Amniotic stem cell (primary cell): ENCODE measurements at places on chromosomes 5 and 9.
A peak's percentile ranks its signal among the peaks of the same experiment; 100 is the strongest.

DNA sequence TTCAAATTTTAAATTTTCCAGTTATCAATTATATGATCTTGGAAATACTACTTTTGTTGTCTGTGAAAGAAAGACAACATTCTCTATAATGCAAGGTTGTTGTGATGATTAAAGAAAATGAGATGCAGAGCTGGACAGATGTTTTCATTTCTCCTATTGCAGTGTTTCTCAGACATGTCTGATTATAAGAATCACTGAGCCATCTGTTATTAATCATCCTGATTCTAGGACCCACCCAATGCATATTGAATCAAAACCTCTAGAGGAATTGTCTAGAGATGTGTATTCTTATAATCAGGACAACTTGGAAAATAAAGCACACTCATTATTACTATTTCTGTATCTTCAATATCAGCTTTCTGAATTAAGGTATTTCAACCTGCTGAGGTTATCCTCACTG, 121.1 kb upstream of the ASTN2 start:
- no peak for DNase-seq

DNA sequence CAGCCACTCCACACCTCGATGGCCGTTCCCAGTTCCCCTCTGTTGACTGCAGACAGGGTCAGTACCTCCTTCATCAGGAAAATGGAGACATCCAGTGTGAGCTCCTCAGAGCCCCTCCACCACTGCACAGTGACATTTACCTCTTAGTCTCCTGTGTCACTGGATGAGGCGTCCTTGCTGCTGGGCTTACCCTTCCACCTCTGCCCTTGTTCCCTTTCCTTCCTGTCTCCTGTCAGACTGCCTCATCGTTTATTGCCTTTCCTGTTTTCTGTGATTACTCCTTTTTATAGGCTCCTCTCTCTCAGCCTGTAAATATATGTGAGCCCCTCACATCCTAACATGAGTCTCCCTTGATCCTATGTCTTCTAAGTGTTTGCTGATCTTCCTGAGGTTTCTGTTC, 23.2 kb upstream of the SPTAN1 start:
- DNase-seq: no peak

DNA sequence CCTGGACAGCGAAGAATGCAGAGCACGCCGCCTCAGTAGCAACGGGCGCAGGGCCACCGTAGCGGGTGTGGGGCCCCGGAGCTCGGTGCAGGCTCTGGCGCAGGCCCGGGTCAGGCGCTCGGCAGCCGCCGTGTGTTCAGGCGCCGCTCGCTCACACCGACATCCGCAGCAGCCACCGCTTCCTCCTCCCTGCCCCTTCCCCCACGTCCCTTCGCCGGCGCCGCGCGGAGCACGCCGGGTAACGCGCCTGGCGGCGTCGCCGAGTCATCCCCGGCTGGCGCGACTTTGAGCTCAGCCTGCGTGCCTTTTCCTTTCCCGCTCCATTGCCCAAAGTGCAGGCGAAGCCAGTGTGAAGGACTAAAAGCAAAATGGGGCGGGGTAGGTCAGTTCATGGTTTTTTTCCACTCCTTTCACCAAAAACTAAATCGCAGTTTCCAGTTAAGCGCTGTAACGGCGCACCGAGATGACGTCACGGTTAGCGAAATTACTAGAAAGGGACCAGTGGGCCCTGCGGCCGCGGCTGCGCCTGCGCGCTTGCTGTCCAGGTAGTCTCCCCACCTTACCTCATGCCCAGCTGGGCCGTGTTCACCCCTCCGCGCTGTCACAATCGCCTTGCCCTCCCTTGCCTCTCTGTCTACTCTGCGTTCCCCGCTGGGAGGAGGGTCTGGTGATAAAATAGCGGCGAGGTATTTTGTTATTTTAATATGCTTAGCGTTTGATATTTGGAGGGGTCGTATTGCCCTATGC, at the start of gene UBQLN1:
TSS of gene UBQLN1 (minus strand) at position 191 of the 747 bp plus-strand sequence. CDS start 279 bp downstream, outside the sequence.
- DNase-seq: peak; percentile 83

GRCh38 chr9:69273161-69273560, 51.9 kb upstream of the ENTREP1 start:
- DNase-seq: no peak

DNA sequence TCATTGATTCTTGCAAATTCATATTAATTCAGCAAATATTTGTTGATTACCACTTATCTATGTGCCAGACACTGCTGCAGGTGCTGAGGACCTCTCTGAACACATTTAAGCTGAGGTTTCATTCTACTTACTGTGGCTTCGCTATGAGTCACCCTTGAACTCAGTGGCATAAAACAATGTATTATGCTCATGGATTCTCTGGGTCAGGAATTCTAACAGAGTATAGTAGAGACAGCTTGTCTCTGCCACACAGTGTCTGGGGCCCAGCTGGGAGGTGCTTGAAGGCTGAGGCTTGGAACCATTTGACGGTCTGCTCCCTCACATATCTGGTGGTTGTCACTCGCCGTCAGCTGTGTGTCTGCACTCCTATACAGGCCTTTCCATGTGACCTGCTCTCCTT, 124.3 kb upstream of the NR3C1 start:
- no peak for DNase-seq

DNA sequence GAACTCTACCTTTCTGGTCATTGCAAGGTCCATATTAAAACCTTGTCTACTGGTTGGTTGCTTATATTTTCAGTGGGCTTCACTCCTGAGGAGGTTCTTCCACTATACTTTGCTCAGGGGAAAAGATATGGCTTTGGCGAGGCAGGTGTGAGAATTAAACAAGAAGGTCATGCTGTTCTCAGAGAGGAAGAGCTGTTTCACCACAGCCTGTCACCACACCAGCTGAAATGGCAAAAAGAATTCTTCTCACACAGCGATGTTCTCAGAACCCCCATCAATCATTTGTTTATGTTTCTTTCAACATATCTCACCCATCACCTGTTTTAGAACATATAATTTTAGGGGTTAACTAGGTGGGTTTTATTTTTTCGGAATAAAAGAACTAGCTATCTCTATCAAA, 38.6 kb downstream of the CAPSL start:
- no peak for DNase-seq

DNA sequence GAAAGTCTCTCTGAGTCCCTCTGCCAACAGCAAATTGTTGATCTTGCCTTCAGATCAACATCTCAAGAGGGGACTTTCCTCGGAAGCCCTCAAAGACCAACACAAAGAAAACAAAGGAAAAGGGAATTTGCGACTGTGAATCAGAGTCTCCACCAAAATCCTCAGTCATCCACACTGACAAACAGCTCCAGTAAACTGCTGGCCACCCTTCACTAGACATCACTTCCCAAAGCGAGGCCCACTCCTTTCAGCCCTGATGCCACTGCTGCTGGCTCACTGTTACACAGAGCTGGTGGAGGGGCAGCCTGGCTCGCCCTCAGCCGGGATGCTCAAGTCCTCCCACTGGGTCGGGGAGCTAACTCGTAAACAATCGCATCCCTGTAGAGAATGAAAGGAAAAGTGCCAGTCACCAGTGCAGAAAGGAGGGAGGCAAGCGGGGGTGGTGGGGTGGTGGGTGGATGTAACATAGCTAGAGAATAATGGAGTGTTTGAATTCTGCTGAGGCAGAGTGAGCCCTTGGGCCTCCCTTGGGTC, 1.3 kb downstream of the FGF1 start:
- DNase-seq: no peak

DNA sequence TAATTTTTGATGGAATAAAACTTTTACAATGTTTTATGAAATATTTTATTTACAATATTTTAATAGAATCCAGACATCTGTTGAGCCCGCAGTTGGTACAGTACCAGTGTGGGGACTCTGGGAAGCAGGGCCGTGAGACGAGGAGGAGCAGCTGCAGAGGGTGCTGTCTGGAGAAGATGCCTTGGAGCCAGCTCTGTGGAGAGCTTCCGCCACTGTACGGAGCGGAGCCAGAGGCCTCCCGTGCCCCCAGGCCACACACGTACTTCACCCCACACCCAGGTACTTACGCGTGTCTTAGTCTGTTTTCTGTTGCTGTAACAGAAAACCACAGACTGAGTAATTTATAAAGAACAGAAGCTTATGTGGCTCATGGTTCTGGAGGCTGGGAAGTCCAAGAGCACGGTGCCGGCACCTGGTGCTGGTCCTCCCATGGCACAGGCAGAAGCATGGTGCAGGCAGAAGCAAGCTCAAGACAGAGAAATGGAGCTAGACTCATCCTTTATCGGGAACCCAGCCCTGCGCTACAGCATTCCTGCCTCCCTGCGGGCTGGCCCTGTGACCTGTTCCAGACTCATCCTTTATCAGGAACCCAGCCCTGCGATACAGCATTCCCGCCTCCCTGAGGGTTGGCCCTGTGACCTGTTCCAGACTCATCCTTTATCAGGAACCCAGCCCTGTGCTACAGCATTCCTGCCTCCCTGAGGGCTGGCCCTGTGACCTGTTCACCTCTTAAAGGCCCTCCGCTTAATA, 23.3 kb downstream of the CEP72 start:
- DNase-seq: no peak

- peak; percentile 86 for DNase-seq
These were observed at the start of gene KCNN2 for GRCh38 chr5:114361724-114362196. Gene KCNN2 (plus strand): TSS chr5:114362070. CDS start chr5:114362140, 70 bp downstream.

DNA sequence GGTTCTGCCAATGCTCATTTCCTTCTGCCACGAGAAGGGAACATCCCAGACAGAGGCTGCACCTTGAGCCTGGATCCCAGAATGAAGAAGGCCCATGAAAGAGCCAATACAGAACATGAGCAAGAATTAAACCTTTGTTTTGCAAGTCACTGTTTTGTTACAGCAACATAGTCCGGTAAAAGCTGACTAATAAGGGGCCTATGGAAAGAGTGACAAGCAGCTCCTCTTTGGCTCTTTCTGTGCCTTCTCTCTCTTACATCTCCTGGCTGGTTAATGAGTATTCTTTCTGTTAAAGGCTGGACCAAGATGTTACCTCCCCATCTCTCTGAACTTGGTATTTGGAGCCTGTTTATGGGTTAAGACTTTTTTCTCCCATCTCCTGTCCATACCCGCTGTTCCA, 10.8 kb downstream of the GFRA3 start:
- no peak for DNase-seq

GRCh38 chr5:160843240-160843639, 8.8 kb downstream of the ATP10B start:
- DNase-seq: no peak

GRCh38 chr5:15783734-15784133, 283.8 kb downstream of the FBXL7 start:
- no peak for DNase-seq

GRCh38 chr5:515273-515836, 8.9 kb downstream of the SLC9A3 start:
- DNase-seq: no peak

DNA sequence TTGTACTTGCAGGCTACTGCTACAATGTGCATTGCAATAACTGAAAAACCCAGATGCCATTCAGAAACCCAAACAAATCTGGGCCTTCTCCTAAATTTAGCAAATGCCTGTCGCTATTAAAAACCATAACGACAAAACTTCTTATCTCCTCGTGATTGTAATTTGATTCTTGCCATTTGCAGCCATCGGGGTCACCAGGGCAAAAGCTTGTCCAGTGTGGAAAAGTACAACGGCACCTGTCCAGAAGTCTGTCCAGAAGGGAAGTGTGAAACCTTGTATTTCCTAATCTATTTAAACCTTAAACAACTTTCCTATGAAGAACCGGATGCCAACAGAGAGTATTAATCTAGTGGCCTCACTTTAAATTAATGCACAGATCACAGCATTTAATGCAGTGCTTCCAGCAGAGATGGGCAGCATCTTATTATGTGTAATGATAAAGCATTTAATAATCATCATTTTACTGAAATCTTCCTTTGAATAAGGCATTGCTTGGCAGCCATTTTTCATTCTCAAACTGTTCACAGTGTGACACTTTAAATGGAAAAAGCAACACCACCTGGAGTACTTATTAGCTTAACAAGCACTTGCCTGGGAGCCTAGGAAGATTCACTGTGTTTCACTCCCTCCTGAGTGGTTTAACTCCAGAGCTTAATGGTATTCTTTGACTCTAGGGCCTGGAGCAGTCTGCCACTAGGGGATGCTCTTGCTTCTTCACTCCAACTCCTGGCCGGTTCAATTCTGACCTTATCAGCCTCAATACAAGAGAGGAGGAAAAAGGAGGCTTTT, 4.9 kb upstream of the C7 start:
- peak; percentile 56 for DNase-seq

GRCh38 chr9:99249619-99250018, 27.5 kb downstream of the SEC61B start:
- DNase-seq: no peak

DNA sequence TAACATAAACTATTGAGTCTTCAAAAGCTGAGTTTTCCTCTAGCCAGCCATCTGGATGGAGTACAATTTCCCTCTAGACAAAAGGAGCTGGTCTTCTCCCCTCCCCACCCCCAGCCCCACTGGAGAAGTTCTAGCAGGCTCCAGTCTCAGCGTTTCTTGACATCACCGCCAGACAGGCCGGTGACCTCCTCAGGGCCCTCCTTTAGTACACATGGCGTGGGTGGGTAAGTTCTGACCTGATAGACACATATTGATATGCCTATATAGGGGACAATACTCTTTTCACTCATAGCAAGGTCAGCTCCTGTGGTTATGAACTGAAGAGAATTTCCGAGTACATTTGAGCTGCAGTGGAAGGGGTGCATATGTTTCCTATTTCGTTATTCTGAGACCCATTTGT, 27.2 kb downstream of the DNAI1 start:
- DNase-seq: no peak

GRCh38 chr5:41065691-41066335, 5.3 kb downstream of the MROH2B start:
- no peak for DNase-seq

GRCh38 chr5:138470322-138471051, 5.2 kb downstream of the EGR1 start:
- no peak for DNase-seq

- DNase-seq: peak; percentile 50
These were observed 63.9 kb upstream of the TGFBR1 start for GRCh38 chr9:99040911-99041582.

- no peak for DNase-seq
These were observed 195.3 kb downstream of the BNC2 start for GRCh38 chr9:16675131-16675530.

GRCh38 chr9:22117511-22118384, 108.6 kb upstream of the CDKN2B start:
- DNase-seq: no peak

GRCh38 chr5:56147659-56148230, 85.4 kb downstream of the ANKRD55 start:
- no peak for DNase-seq

- DNase-seq: no peak
These were observed 105.3 kb downstream of the NDUFAF2 start for GRCh38 chr5:61050292-61050691.

DNA sequence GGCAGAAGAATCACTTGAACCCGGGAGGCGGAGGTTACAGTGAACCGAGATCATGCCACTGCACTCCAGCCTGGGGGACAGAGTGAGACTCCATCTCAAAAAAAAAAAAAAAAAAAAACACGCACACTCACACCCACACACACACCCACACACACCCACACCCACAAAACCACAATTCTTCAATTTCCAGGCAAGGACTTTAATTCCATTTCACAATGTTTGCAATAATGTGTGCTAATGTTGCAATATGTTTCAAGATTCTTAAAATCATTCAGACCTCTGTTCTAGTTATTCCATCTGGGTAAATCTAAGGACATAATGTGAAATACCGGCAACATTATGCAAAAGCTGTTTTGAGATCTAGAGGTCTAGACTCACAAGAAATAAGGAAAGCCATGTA, 28.3 kb downstream of the CCDC69 start:
- DNase-seq: no peak
